T-helper 1 cell (primary cell): ENCODE measurements at places on chromosomes 1 and 21.
A peak's percentile ranks its signal among the peaks of the same experiment; 100 is the strongest.

GRCh38 chr1:91783423-91784170, 102.4 kb downstream of the TGFBR3 start:
- no peak for DNase-seq

- peak; percentile 11 for DNase-seq
Observed at GRCh38 chr1:147840909-147841308, 61.7 kb upstream of the GJA8 start.

DNA sequence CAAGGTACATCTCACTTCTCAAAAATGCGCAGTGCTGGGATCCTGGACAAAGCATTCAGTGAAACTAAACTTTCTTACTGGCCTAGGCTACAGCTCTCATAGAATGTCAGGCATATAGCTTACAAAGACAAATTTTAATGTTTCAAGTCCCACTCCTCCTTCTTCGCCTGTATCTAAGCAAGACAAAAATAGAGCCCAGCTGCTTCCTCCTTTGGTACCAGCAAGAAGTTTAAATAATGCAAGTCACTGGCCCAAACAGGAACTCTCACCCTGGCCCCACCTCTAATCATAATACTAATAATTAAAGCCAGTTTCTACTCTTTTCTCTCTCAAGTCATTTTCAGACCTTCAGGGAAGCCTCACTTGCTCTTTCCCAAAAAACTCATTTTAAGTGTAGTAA, 1267.9 kb downstream of the MRPL39 start:
- no peak for DNase-seq

- DNase-seq: no peak
Observed at GRCh38 chr1:227612658-227613057, 49.3 kb downstream of the ZNF678 start.

DNA sequence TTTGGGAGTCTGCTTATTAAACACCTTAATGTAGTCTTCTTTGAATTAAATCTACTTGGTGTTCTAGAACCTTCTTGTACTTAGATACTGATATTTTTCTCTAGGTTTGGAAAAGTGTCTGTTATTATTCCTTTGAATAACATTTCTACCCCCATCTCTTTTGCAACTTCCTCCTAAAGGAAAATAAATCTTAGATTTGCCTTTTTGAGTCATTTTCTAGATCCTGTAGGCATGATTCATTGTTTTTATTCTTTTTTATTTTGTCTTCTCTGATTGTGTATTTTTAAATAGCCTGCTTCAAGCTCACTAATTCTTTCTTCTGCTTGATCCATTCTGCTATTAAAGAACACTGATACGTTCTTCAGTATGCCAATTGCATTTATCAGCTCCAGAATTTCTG, 155.9 kb upstream of the NEGR1 start:
- no peak for DNase-seq

- DNase-seq: no peak
Observed at GRCh38 chr1:2446394-2446793, 29.7 kb upstream of the PLCH2 start.

GRCh38 chr1:206713070-206713469, 28.4 kb downstream of the MAPKAPK2 start:
- no peak for DNase-seq

- no peak for DNase-seq
Observed at GRCh38 chr1:110433803-110434202, 17.1 kb upstream of the PROK1 start.

GRCh38 chr1:62198069-62198780, 3.6 kb downstream of the L1TD1 start:
- DNase-seq: no peak

DNA sequence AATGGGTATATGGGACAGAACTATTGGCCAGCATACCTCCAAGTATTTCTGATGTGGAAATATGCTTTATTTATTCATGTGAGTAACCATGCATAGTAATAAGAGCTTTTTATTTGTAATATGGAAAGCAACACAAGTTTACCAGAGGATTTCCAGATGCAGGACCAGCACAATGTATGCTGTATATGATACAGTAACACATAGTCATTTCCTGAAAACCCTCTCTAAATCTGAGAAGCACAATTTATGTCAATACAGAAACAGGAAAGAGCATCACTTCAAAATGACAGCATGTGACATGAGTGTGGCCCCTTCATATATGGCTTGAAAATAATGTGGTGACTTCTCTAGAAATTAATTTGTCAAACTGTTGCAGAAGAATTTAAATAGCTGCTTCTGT, 1134.7 kb upstream of the ADGRL2 start:
- no peak for DNase-seq

- no peak for DNase-seq
Observed at GRCh38 chr1:83799594-83799993, 199.3 kb downstream of the TTLL7 start.

GRCh38 chr1:32240140-32240951, 6.7 kb upstream of the FAM167B start:
- peak; percentile 57 for DNase-seq

DNA sequence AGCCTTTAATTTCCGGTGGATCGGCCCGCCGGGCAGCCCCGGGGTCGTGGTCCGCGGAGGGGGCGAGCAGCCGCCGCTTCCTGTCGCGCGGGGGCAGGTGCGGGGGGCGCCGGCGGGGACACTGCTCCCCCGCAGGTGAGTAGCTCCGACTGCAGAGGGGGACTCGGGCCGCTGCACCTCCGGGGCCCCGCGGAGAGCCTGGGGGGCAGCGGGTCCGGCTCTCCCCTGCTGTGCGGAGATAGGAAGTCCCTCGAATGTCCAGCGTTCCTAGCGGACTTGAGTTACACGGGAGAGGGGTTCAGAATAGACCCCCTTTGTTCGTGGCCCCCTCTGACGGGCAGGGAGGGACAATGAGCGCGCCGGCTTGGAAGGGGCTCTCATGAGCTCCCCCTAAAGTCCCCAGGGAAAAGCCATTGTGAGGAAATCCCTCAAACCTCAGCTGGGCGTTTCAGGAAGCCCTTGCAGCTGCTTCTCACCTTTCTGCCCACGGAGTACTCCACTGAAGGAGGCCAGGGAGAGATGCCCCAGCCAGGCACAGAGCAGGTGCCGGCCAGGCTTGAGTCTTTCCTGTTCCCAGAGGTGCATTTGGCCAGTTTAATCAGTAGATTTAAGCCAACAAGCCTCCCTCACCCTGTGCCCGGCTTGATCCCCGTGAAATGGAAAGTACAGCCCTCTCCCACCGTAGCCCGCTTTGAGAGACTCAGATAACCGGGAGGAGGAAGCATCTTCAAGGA, 925 bp downstream of the PDE9A start:
- no peak for DNase-seq

DNA sequence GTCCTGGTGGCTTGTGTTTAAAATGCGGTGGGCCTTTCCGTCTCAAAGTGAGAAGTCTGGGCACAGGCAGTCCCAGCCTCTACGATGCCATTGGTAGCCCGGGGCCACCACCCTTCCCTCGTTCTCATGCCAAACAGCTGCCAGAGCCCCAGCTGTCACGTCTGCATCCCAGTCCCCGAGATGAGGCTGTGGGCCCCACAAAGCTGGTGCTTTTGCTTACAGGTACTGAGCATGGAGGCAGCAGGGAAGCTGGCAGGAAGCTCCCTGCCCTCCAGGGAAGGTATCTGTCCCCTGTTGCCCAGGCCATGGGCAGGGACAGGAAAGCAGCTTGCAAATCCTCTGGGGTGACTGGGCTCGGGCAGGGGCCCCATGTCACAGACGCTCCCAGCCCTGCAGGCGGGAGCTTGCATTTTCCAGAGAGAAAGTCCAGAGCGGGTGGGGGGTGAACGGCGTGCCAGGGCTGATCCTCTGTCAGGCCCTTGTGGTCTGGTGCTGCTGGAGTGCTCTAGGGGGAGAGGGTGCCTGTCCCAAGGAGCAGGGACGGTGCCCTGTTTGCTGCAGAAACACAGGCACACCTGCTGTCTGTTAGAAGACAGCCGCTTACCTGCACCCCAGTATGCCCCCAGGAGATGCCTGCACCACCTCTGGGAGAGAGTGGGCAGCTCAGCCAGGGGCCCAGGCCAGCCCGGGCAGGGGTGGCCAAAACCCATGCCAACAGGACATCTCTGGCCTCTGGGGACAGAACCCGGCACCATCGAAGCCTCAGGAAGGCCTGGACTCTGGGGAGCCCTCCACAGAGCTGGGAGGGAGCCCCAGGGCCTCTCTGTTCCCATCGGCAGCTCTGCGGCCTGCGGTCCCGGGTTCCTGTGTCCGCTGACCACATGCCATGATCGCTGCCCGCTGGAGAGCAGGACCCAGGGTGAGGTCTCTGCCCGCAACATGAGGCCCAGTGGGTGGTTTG, 45.9 kb downstream of the SLX9 start:
- DNase-seq: no peak

GRCh38 chr1:76950306-76950705, 83.0 kb downstream of the ST6GALNAC5 start:
- no peak for DNase-seq

- DNase-seq: no peak
Observed at GRCh38 chr1:223175633-223176032, 32.6 kb upstream of the TLR5 start.
